ENCODE measurements at places on chromosomes 11 and 22. TPM values are rescaled to one million over a fixed set of nuclear protein-coding genes. Genes with fewer than 3 reads are reported as not detected.
A peak's percentile ranks its signal among the peaks of the same experiment; 100 is the strongest.

GRCh38 chr11:113255096-113255495 lies 59.3 kb upstream of the TTC12 start:
- DNase-seq, result no peak

- no peak for DNase-seq
These were observed 139.6 kb downstream of the TRPC6 start for GRCh38 chr11:101444164-101444563.

- no peak for DNase-seq
These were observed 10.7 kb downstream of the SAA4 start for GRCh38 chr11:18225913-18226312.

DNA sequence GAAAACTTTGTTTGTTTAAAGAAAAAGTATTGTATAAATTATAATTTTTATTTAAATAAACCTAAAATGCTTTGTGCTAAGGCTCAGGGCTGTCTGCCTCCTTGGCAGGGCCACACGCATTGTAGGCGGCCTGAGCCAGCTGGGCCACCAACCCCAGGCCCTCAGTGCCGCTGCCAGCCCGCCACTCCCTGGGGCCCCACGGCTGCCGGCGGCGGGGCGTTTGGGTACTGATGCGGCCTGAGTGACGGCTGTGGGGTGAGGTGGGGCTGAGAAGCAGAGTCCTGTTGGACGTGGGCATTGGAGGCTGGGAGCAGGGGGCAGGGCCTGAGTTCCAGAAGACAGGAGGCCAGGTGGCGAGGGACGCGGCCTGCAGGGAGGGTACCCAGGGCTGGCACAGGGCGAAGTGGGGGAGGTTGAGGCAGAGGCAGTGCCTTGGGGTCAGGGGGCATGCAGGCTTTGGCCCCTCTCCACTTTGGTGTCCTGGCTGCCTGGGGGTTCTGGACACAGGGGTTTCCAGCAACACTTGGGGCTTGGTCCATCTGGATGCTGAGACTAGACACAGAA lies 58.3 kb downstream of the CERK start:
- no peak for DNase-seq

- DNase-seq, result no peak
These were observed 70.1 kb downstream of the WT1 start for GRCh38 chr11:32365192-32365591.

GRCh38 chr11:14336507-14337503 lies 22.2 kb downstream of the RRAS2 start:
- no peak for DNase-seq

DNA sequence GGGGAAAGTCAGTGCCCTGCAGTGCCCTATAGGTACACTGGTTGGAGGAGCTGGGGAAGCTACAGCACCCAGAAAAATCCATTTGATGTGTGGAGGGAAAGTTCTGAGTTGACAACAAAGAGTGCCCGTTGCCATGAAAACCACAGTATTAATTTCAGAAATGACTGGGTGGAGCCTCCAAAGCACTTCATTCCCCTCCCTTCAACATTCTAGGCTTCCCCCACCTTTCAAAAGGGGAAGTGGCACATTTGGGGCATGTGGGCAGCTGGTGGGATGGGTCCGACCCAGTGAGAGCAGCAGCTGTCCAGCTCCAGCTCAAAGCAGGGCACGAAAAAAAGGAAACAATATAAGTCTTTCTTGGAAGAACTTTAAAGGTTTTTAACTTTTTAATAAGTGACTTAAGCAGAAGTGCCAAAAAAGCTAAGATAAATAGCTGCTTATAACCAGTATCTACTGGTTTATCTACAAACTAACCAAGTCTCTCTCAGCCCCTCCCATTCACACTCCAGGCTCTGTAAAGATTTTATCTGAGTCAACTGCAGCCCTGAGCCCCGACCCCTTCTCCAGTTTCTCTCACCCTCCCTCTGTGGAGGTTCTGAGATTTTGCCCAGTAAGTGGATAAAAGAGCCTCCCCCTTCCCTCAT lies 9.0 kb upstream of the AHNAK start:
- peak; percentile 52 for DNase-seq

IGLL1 gene
- total RNA-seq, result not detected

SLC22A25 gene
- 19.1 TPM for total RNA-seq

THY1 gene
- total RNA-seq, result 2.9 TPM
